ENCODE measurements at places on chromosomes 3 and 15.

GRCh38 chr3:8581806-8582445 lies 62.7 kb downstream of the SSUH2 start:
- DNase-seq, result no peak

GRCh38 chr15:67543348-67543718 lies 830 bp downstream of the MAP2K5 start:
- DNase-seq, result no peak

DNA sequence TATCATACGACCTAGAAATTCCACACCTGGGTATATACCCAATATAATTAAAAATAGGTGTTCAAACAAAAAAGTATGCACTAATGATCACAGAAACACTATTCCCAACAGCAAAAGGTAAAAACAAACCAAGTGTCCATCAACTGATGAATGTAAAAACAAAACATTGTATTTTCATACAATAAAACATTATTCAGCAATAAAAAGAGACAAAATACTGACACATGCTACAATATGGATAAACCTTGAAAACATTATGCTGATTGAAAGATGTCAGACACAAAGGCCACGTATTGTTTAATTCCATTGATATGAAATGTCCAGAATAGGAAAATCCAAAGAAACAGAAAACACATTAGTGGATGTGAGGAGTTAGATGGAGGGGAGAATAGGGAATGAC lies 71.0 kb downstream of the RPL22L1 start:
- no peak for DNase-seq

GRCh38 chr3:114884213-114884923 lies 262.7 kb downstream of the ZBTB20 start:
- no peak for DNase-seq

DNA sequence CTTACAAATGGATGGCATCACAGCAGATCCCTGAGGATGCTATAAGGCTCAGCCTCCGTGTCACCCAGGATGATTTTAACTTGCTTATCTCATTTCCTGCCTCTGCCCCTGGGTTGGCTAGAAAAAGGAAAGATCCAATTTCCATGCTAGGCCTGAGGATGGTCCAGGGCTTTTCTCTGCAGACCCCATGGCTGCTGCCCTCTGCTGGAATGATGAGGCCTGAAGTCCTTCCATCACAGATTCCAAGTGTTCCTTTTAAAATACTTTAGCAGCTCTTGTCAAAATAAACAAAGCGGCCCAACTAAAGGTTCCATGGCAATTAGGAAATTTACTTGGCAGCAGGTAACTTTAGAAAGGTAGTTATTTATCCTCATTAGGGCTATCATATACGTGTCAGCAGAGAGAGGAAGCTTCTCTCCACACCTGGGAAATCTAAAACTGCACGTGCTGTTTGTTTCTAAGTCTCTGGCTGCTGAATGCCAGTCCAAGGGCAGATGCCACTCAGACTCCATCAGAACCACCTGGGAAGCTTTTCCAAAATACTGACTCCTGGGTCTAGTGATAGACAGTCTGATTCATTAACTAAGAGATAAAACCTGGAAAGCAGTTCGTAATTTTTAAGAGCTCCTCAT lies 401.9 kb upstream of the IL12A start:
- no peak for DNase-seq

- DNase-seq, result no peak
Measured at GRCh38 chr15:29854413-29854812, 32.1 kb upstream of the TJP1 start.

- DNase-seq, result no peak
Measured at GRCh38 chr3:6736836-6737629, 123.9 kb upstream of the GRM7 start.

GRCh38 chr15:26866298-26867199 lies at the start of gene GABRA5:
Gene GABRA5, plus strand, starts transcription at chr15:26867062. Its CDS starts 2,187 bp downstream, at chr15:26869249.
- DNase-seq, result no peak
